ENCODE measurements at places on chromosomes 3 and 15.
A peak's percentile ranks its signal among the peaks of the same experiment; 100 is the strongest.

GRCh38 chr3:60217156-60217911, 1033.9 kb downstream of the FHIT start:
- no peak overlapping the region for H3K4me3 ChIP-seq
- no peaks in the 10 kb centered on the region for H3K4me1 ChIP-seq
- no peaks in the 10 kb centered on the region for H3K36me3 ChIP-seq
- no peak for DNase-seq
- no peak overlapping the region for H3K27ac ChIP-seq

DNA sequence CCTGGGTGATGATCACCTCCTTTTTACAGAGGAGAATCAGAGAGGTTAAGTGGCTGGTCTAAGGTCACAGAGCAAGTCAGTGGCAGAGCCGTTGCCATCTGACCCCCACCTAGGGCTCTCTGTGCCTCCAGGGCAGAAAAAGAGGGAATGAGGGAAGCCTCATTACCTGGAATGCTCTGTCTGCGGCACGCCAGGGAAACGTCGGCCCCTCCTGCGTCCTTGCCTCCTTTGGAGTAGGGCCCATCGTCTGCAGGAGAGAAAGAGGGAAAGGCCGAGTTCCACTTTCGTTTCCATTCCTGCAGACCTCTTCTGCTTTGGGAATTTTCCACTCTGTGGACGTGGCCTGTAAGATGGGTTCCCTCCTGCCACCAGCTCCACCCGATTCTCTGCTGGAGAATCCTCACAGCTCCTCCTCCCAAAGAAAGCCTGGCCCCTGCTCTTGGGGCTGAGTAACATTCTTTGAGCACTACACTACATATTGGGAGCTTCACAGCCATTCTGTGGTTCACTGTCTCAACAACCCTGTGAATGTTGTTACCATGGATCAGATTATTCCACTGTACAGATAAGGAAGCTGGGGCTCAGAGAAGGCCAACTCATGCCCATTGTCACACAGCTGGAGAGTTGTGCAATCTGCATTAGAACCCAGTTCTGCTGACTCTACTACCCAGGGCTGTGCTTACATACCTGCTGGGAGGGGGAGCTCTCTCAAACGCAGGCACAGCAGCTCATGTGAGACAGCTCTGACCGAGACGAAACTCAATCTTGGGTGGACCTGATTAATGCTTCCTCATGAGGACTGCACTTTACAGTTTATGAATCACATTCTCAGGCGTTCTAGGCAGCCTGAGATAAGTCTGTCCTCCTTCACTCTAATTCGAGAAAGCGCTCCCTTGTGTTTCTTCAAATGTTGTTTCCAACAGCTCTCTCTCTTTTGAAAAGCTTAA, 14.2 kb downstream of the GRIP2 start:
- H3K4me3 ChIP-seq: no peak overlapping the region
- DNase-seq: no peak
- no peaks in the 10 kb centered on the region for H3K36me3 ChIP-seq
- H3K4me1 ChIP-seq: no peaks in the 10 kb centered on the region
- H3K27ac ChIP-seq: no peak overlapping the region

GRCh38 chr3:101810022-101810418, 31.0 kb downstream of the NXPE3 start:
- H3K4me3 ChIP-seq: no peak overlapping the region
- peaks cover 24% of the 10 kb centered on the region for H3K4me1 ChIP-seq
- peaks cover 3% of the 10 kb centered on the region for H3K36me3 ChIP-seq
- H3K27me3 ChIP-seq: no peaks in the 10 kb centered on the region

DNA sequence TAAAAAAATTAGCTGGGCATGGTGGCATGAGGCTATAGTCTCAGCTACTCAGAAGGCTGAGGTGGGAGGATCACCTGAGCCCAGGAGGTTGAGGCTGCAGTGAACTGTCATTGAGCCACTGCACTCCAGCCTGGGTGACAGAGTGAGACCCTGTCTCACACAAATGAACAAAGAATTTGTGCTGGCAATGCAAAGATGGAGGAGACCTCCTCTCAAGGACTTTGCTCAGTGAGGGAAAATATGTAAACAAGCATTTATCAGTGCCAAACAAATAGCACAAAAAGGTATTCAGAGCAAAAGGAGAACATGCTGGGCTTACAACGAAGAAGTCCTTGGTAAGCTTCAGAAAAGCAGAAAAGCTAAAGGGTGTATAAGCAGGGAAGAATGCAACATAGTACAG, 113.1 kb upstream of the UMPS start:
- no peaks in the 10 kb centered on the region for H3K27me3 ChIP-seq
- no peaks in the 10 kb centered on the region for H3K36me3 ChIP-seq
- no peaks in the 10 kb centered on the region for H3K4me1 ChIP-seq
- DNase-seq: no peak

GRCh38 chr15:89982315-89983055, 18.6 kb upstream of the ZNF710 start:
- no peak overlapping the region for H3K27ac ChIP-seq
- no peaks in the 10 kb centered on the region for H3K4me1 ChIP-seq
- no peak for DNase-seq
- no peaks in the 10 kb centered on the region for H3K36me3 ChIP-seq
- no peak overlapping the region for H3K4me3 ChIP-seq
- H3K27me3 ChIP-seq: no peaks in the 10 kb centered on the region

DNA sequence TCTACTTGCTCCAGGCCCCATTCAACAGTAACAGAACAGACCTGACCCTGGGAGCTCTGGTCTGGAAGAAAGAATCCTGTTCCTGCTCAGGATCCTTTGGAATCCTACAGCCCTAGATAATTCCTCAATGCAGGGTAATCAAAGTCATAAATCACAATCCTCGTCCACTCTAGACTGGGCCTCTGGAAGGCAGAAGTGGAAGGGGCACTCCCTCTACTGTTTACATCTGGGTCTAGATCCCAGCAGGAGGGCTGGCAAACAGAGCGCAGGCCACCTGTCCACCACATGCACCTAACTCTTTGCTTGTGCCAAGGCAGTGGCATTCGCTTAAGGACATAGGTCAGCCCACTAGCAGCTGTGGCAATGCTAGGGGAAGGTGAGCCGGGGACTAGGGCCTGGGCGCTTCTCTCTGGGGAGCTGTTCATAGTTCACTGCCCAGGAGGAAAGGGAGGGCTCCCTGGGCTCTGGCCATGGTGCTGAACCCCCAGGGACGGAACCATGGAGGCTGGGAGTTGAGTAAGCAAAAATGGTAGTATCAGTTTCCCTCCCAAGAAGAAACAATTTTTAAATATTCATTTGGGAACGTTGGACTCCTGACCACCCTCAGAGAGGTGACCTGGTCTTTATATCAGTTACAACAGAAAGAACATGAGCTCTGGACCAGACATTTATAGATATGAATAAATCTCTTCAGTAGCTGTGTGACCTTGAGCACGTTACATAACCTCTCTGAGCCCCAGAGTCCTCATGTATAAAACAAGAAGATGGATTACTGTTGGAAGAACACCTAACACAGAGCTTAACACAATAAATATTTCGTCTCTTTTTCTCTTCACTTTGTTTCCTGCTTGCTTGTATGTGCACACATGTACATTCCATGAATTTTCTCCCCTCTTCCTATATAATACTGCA, 90.2 kb downstream of the NTRK3 start:
- no peak overlapping the region for H3K4me3 ChIP-seq
- peak; percentile 54 for DNase-seq
- H3K36me3 ChIP-seq: no peaks in the 10 kb centered on the region
- no peak overlapping the region for H3K27ac ChIP-seq
- no peaks in the 10 kb centered on the region for H3K27me3 ChIP-seq
- no peaks in the 10 kb centered on the region for H3K4me1 ChIP-seq

- no peak overlapping the region for H3K27ac ChIP-seq
- H3K4me1 ChIP-seq: no peaks in the 10 kb centered on the region
- H3K4me3 ChIP-seq: no peak overlapping the region
- no peaks in the 10 kb centered on the region for H3K27me3 ChIP-seq
Measured at GRCh38 chr3:20376665-20377217, 190.7 kb upstream of the SGO1 start.

DNA sequence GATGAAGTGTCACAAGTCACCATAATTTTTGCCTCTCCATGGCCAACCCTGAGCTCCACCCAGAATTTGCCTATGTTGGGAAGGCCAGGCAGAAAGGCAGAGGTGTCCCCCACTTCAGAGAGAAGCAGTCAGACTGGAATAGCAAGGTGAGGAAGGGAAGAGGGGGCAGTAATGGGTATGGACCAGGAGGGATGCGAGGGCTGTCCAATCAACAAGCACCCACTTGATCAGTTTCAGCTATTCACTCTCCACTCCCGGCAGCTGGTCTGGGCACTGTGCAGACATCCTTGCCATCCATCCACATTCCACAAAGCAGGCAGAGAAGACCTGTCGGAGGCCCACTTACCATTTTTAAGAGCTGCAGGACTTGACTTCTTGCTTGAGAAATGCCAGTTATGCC, 43.5 kb upstream of the CTNNB1 start:
- no peak for DNase-seq
- no peaks in the 10 kb centered on the region for H3K4me1 ChIP-seq
- no peak overlapping the region for H3K27ac ChIP-seq
- H3K4me3 ChIP-seq: no peak overlapping the region
- no peaks in the 10 kb centered on the region for H3K36me3 ChIP-seq

DNA sequence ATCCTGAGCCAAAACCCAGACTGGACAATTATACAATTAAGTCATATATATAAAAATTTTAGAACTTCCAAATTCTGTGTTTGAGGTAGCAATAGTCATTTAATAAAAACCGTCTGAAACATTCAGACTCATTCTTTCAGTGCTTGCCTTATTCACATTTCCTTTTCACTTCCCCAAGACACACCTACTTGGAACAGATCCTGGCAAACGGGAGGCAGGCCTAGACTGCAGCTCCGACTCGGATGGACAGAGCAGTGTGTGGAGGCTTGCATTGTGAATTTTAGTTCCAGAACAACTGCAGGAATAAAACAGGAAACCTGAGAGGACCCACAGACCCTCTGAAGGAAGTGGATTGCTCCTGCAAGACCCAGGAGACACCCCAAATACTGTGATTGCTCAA, 341.4 kb downstream of the CNTN3 start:
- no peaks in the 10 kb centered on the region for H3K4me1 ChIP-seq
- no peak overlapping the region for H3K4me3 ChIP-seq
- no peak for DNase-seq
- no peak overlapping the region for H3K27ac ChIP-seq
- no peaks in the 10 kb centered on the region for H3K27me3 ChIP-seq

DNA sequence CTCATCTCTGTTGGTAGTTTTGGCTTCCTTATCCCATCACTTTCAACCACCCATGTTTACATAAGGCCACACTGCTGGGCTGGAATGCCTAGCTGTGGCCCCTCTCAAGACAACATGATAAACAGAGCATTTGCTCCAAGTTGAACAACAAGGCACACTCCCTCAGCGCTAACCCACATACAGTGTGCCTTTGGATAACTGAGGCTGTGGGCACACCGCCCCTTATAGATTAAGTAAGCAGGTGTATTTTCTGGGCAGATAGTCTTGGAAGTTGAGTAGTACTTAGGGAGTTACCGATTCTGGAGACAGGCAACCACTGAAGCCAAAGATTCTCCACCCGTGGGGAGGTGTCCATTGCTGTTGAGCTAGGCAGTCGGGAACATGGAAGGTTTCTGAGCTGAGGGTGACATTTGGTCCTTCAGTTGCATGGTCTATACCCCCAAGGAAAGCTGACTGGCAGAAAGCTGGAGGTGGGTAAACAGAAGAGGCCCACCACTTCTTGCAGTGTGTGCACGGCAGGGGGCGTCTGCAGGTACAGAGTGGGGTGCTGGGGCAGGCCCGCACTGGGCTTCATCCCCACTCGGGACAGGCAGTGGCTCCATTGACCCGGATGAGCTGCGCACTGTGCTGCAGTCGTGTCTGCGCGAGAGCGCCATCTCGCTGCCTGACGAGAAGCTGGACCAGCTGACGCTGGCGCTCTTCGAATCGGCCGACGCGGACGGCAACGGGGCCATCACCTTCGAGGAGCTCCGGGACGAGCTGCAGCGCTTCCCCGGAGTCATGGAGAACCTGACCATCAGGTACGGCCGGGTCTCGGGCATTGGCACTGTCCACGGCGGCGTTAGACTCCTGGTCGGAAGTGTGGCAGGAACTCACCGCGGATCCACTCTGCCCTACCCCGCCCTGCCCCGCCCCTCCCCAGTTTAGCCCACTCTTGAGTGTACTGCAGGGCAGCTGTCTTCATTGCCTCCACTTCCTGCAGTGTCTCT, 16.8 kb downstream of the NOX5 start:
- H3K4me1 ChIP-seq: no peaks in the 10 kb centered on the region
- no peaks in the 10 kb centered on the region for H3K36me3 ChIP-seq
- H3K27me3 ChIP-seq: no peaks in the 10 kb centered on the region
- DNase-seq: no peak
- no peak overlapping the region for H3K4me3 ChIP-seq

- peak overlapping the region; percentile 84 for H3K4me3 ChIP-seq
- H3K27me3 ChIP-seq: no peaks in the 10 kb centered on the region
- H3K36me3 ChIP-seq: peaks cover 7% of the 10 kb centered on the region
- H3K4me1 ChIP-seq: peaks cover 32% of the 10 kb centered on the region
Measured at GRCh38 chr15:41331833-41332193, 578 bp downstream of the OIP5 start.

GRCh38 chr15:61668444-61668843, 391.8 kb downstream of the VPS13C start:
- H3K27me3 ChIP-seq: peaks cover 2% of the 10 kb centered on the region
- no peak overlapping the region for H3K27ac ChIP-seq
- no peaks in the 10 kb centered on the region for H3K36me3 ChIP-seq
- H3K4me1 ChIP-seq: no peaks in the 10 kb centered on the region
- no peak overlapping the region for H3K4me3 ChIP-seq

DNA sequence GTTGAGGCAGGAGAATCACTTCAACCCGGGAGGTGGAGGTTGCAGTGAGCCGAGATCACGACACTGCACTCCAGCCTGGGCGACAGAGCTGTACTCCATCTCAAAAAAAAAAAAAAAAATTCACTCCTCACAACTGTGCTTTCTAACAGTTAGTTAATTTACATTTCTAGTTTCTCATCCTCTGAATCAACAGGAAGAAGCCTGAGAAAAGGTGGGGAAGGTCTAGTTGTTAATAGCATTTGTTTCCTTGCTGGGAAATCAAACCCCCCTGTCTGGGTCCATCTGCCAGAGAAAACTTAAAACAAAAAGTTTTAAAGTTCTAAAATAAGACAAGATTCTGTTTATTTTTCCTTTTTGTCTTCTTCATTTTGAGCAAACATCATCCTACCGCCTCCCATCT, 62.3 kb downstream of the TMEM39A start:
- H3K27ac ChIP-seq: no peak overlapping the region
- no peak for DNase-seq
- H3K4me1 ChIP-seq: no peaks in the 10 kb centered on the region
- H3K27me3 ChIP-seq: no peaks in the 10 kb centered on the region
- H3K36me3 ChIP-seq: no peaks in the 10 kb centered on the region

GRCh38 chr3:96813134-96813819, 1.1 kb upstream of the EPHA6 start:
- DNase-seq: no peak
- no peaks in the 10 kb centered on the region for H3K36me3 ChIP-seq
- no peak overlapping the region for H3K27ac ChIP-seq
- H3K4me1 ChIP-seq: no peaks in the 10 kb centered on the region

GRCh38 chr3:64030741-64031140, 7.4 kb upstream of the PSMD6 start:
- peaks cover 5% of the 10 kb centered on the region for H3K27me3 ChIP-seq
- peak; percentile 79 for DNase-seq
- no peak overlapping the region for H3K27ac ChIP-seq
- peaks cover 10% of the 10 kb centered on the region for H3K4me1 ChIP-seq
- no peak overlapping the region for H3K4me3 ChIP-seq

All from DND-41 (cell line).